ENCODE measurements at places on chromosomes 6 and 20.

DNA sequence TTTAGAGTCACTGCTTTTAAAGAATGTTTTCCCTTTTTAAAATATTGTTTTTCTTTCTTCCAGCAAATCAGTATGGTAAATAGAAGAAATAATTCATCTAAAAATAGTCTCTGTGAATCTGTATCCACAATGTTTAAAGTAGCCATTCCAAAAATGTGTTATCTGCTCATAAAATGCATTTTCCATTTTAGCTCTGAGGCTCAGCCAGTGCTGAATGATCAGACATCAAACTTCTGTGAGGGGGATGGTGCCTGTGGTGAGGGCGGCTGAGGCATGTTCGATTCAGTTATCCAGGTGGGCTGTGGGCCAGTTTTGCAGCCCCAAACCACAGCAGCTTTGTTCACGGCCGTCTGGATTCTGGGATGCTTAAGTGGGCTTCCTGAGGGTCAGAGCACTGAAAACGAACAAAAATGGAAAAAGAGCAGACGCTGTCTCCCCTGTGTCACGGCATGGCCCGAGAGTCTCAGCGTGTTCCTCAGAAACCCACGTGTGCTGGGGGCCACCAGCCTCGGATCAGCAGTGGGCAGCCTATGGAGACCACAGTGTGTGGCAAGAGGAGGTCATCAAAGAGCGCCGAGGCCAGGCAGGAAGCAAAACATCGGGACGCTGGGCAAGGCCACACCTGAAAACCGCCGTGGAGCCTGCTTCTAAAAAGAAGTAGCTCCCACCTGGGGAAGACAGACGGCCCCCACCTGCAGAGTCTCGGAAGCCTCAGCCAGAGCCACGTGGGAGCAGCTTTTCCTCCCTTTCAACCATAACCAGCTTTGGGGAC, 134.9 kb upstream of the THBS2 start:
- no peak for DNase-seq

GRCh38 chr6:165821754-165822153, 158.7 kb upstream of the PDE10A start:
- no peak for DNase-seq

GRCh38 chr6:44268095-44268628, 2.1 kb upstream of the TMEM151B start:
- DNase-seq = peak; percentile 53

GRCh38 chr6:34466242-34467185, 638 bp downstream of the PACSIN1 start:
- no peak for DNase-seq

DNA sequence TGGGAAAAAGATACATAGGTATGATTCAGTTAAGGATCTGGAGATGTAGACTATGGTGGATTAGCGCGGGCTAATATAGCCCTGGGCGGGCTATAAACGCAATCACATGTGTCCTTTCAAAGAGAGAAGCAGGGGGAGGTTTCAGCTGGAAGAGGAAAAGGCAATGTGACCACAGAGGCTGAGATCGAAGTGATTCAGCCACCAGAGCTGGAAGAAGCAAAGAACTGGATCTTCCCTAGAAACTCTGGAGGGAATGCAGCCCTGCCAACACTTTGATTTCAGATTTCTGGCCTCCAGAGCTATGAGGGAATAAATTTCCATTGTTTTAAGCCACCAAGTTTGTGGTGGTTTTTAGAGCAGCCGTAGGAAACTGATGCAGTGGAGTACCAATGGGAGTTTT, 81.5 kb upstream of the NHSL1 start:
- no peak for DNase-seq

- no peak for DNase-seq
These were observed 90.4 kb upstream of the TMEM30A start for GRCh38 chr6:75374961-75375400.

- DNase-seq = no peak
These were observed 5.7 kb upstream of the FKBP5 start for GRCh38 chr6:35694462-35694861.
